Stimulated activated naive CD4-positive, alpha-beta T cell (primary cell): ENCODE measurements at places on chromosomes 7 and 10.

DNA sequence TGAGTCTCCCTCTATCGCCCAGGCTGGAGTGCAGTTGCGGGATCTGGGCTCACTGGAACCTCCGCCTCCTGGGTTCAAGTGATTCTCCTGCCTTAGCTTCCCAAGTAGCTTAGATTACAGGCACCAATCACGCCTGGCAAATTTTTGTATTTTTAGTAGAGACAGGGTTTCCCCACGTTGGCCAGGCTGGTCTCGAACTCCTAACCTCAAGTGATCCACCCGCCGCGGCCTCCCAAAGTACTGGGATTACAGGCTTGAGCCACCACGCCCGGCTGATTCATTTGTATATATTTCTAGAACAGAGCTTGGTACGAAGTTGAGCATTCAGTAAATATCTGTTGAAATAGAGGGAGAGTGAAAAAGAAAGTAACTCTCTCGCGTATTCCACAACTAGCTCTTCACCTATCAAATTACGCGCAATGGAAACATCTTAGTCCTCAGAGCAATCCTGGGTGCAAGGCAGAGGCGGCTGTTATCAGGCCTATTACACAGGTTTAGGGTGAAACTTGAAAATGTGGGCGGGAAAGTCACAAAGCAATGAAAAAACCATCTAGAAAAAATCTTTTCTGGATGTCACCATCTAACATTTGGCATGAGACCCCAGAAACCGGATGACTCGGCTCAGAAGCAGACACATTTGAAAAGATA, 707 bp upstream of the GHITM start:
- no peak for DNase-seq

DNA sequence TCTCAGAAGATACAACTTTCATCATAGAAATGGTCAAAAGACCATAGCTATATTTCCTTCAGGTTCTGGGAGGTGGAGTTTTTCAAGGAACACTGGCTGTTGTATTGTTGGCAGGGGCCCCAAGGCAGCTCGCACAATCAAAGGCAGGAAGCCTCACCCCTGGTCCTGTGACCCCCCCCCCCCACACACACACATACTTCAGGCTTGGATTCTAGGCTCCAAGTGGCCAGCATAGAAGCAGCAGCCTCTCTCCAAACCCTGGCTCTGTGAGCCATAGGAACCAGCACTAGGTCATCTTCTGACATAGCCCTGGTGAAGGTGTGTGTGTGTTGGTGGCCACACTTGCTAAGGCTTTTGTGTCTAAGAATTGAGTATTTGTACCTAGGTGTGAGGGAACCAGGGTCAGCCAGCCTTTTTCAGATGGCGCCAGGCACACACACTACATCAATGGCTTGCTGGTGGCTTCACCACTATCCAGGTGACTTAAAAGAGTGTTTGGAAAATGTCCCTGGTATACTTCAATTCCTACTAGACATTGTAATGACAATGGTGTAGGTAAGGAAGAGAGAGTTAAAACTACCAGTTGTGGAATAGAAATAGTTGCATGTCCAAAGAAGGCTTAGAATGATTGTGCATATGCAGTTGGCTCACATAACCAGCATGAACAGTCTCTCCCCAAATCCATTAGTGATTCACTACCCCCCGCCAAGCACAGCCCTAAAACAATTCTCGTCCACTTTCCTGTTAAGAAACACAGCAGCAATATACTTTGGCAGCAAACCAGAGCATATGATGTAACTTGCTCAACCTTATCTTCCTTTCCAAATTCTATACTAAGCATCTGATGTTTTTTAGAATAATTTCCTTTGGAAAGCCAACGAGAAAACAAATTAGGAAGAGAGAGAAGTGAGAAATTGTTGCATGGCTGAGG, 91.3 kb downstream of the AVL9 start:
- no peak for DNase-seq

DNA sequence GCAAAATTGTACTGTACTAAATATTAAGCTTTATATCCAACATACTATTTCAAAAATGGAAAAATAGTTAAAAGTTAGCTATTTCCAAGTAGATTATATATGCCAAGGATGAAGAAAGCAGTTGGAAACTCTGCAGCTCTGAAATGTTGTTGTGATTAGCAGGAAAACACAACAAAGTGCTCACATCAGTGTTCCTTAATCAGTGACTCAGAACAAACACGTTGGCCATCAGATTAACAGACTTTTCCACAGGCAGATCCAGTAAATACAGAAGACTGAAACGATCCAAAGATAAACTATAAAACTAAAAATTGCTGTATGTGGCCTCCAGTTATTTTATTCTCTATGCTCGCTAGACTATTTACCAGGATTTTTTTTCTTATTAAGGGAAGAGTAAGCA, 99.6 kb upstream of the SEMA3D start:
- DNase-seq: no peak

DNA sequence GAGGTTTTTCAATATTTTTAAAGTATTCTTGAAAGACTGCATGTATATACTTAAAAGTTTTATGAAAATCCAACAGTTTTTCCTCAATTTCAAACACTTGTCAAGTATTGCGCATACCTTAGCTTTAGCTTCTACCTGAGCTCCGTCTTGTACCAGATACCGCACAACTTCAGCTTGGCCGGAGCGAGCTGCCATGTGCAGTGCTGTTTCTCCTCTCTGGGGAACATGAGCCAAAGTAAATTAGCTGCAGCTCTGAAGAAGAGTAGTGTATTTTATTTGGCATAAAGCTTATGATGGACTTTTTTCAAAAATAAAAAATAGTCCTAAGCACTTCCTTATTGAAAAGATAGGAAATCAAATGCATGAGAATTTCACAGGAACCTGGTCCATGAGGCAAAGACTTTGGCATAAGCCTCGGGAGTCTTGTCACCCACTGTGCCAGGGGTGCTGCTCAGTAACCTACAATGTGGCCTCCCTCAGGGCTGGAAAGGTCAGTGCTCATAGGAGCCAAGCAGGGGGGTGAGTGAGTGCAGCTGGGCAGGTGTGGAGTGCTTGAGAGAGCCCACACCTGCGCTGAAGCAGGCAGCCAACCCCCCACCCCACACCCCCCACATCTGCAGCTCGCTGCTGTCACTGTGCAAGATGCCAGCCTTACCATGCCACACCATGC, 189.5 kb downstream of the ANK3 start:
- DNase-seq: no peak

DNA sequence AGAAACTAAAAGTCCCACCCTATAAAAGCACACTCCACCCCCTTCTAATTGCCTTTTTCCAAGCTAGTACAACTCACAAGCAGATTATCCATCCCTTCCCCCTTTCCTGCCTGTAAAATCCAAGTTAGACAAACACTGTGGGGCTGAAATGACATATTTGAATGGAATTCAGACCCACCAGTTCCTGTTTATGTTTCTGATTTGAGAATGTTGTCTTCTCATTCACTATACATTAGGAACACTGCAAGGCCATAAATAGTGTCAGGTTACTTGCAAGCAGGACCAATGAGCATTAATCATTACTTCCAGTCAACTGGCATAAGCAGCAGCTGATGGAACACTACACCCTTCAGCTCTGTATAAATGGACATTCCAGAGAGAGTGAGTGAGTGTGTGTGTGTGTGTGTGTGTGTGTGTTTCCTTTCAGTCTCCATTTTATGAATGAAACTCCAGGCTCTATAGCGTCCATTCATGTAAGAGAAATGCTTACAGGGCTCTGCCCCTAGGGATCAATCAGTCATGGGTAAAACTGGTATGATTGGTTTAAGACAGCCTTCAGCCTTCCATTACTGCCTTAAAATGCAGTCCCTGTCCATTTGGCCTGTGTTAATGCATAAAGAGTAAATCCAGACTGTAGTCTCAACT, 69.3 kb downstream of the ETV1 start:
- no peak for DNase-seq

DNA sequence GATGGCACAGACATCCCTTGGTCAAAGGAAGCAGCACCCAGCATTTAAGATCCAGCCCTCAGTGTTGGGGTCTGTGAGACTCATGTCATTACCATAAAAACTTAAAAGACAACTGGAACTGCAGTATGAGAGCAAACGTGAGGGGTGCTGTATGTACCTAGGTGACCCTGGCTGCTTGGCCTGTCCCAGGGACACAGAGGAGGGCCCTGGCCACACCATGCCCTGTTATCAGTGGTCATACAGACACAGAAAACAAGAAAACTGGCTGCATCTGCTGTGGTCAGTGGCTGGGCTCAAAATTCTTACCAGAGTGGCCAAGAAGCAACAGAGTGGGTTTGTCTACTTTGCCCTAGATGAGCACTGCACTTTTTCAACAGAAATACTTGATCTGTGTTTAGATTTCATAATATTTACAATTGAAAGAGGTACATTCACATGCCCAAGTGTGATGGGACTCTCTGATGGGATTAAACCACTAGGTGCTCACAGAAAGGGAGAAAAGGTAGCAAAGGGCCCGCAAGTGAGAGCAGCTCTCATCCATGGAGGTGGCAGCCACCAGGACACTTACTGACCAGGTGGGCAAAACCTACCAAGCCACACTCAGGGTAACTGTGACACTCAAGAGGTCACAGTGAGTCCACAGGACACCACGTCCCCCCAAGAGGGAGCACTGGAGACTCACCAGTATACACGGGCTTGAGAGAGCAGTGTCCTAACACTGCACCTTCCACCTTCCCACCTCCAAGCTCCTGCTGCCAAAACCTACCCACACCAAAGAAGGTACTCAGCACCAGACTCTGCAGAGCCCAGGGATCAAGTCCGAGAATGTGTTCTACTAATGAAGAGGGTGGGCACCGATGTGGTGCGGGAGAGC, 68.1 kb upstream of the CAMK2B start:
- DNase-seq: no peak

DNA sequence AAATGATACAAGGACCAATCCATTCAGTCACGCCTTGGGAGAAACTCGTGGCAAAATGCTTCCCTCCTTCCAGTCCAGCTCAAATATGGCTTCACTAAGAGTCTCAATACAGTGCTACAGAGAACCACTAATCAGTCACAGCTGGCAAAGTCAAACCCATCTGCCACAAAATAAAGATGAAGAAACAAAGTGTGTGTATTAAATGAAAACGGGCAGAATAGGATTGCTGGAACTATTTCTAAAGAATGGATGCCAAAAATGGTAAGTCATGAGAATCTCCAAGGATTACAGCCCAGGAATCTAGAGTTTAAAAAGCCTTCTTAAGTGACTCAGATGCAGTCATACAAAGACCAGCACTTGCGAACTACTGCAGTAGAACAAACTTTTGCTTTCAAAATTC, 61.9 kb downstream of the CACUL1 start:
- no peak for DNase-seq

DNA sequence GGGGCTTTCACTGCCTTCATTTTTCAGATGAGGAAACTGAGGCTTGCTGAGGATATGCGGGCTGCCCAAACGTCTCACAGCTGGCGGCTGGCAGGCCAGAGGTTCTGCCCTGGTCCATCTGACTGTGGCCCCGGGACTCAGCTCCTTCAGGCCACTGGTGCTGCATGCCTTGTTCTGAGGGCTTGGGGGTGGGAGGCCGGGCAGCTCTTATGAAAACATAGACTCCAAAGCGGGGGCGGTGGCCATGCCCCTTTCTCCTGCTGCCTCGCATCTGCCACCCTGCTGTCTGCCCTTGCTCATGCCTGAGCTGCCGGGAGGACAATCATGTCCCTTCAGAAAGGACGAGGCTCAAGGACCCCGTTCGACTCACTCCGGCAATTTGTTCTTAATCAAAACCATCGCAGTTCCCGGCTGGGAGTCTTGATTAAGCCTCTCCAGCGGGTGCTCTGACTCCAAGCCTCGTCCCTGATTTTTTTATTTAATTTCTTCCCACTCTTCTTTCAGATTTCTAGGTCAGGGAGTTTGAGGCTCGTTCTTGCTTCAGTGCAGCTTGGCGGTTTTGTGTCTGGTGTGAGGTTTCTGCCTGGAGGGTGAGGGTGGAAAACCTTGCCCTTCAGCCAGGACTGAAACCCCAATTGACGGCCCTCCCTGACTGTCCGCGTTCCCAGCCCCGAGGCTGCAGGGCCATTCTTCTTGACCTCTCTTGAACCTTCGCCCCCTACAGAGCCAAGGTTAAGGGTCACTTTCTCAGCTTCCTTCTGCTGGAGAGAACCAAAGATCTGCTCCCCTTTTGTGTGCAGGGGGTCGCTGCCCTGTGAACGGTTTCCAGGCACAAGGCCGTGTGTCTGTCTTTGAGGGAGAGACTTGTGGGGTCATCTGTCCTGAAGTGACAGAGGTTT, 120.8 kb downstream of the DNAJB6 start:
- no peak for DNase-seq

DNA sequence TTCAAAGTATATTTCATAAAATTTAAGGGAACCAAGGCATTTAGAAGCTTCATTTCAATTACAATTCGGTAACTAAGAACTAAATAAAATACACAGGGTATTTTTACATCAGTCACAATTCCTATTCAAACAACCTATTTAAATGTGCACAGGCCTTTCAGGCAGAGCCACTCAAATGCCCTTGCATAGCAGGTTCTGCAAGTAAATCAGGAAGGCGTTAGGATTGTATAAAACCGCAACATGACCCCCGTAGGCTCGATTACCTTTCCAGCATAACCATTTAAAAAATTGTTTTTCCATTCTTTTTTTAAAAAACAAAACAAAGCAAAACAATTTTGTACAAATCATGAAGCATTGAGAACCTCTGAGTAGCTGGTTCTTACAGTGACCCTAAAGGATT, 289.9 kb upstream of the SP8 start:
- DNase-seq: no peak

DNA sequence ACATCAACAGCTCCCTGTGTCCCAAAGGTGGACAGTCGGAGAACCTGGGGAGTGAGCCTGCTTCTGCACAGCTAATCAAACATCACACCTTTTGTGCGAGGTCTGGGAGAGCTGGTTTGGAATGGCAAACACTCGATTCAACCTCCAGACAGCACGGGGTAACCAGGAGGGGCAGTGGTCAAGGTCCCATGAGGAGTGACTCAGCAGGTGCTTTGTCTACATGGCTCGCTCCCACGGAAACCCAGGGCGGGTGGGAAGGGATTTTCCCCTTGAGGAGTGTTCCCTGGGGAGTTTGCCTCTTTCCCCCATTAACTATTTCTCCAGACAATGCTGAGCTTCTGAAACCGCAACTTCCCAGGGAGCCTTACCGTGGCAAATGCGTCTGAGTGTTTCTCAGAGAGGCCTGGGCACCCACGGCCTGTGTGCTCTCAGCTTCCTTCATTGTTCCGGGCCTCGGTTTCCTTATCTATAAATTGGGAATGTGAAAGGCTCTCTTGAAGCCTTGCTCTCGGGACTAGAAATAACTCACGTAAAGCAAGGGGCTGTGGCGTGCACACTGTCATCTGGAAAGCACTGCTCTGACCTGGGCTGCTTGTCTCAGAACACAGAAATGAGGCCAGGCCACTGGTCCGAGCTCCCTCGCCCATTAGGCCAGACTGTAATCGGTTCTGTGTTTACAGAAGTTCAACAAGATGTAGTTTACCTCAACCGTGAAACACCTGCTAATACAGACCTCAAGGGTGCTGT, 14.0 kb upstream of the GTPBP4 start:
- no peak for DNase-seq

GRCh38 chr10:100882671-100883311, 30.0 kb upstream of the SLF2 start:
- DNase-seq: no peak
